Stimulated activated CD4-positive, alpha-beta T cell treated with anti-CD3 and anti-CD28 coated beads, Interleukin-4, amount 100 ng/mL, for 48 hours (primary cell): ENCODE measurements at places on chromosomes 2 and 18.

DNA sequence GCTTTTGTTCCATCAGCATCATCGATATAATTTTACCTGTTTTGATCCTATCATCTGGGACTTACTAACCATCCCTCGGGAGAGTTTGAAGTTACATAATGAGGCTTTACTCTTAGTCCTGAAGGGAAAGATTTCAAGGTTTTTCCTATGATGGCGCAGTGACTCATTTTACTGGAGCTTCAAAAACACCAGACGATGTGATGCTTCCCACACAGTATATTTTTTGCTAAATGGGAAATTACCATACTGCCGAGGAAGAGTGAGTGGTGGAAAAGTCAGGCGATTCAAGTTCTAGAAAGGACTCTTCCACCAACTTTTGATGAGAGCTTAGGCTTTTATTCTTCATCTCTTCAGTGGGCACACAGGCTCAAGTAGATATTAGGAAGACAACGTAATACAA, 44.6 kb upstream of the GCG start:
- no peak for DNase-seq

DNA sequence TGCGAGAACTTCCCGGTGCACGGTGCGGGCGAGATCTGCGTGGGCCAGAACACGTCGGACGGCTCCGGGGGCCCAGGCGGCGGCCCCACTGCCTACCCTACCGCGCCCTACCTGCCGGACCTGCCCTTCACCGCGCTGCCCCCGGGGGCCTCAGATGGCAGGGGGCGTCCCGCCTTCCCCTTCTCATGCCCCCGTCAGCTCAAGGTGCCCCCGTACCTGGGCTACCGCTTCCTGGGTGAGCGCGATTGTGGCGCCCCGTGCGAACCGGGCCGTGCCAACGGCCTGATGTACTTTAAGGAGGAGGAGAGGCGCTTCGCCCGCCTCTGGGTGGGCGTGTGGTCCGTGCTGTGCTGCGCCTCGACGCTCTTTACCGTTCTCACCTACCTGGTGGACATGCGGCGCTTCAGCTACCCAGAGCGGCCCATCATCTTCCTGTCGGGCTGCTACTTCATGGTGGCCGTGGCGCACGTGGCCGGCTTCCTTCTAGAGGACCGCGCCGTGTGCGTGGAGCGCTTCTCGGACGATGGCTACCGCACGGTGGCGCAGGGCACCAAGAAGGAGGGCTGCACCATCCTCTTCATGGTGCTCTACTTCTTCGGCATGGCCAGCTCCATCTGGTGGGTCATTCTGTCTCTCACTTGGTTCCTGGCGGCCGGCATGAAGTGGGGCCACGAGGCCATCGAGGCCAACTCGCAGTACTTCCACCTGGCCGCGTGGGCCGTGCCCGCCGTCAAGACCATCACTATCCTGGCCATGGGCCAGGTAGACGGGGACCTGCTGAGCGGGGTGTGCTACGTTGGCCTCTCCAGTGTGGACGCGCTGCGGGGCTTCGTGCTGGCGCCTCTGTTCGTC, 1.7 kb downstream of the FZD7 start:
- DNase-seq: peak; percentile 21

DNA sequence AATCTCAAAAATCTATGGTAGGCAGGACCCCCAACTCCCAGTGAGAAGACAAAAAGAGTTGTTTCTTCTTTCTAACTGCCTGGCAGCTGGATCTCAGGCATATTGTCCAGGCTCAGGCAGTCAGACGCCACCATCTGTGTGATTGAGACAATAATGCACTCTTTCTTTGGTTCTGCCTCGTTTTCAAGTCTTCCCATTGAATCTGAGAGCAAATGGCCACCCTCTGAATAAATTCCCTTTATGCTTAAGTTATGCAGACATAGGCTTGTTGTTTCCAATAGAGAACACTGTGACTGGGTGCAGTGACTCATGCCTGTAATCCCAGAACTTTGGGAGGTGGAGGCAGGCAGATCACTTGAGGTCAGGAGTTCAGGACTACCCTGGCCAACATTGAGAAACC, 15.3 kb upstream of the CD207 start:
- no peak for DNase-seq

GRCh38 chr2:141498561-141498960, 632.3 kb downstream of the LRP1B start:
- DNase-seq: no peak

DNA sequence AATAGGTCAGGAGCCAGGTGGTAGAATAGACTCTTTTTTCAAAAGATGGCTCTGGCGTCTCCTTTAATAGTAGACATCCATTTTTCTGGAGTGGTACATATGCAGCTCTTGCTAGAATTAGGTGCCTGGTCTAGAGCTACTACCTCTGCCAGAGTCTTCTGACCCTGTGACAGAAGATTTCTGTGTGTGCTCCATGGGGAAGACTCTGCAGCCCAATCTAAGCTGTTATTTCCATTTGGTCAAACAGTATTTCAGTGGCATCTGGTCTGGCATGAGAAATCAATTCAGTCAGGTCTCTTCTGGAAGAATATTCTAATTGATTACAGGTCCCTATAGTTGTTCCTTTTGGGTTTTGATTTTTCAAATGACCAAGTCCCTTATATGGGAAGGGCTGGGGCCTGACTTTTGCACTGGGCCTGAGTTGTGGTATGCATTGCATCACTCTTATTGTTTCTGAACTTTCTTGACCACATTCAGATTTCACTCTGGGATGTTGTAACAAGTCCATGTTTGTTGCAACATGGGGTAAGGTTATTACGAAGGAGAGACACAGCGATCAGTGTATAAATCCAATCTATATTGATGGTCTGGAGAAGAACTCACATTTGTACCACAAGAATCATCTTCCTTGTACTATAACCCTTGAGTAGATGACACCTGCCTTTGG, 12.1 kb downstream of the MXD1 start:
- no peak for DNase-seq

DNA sequence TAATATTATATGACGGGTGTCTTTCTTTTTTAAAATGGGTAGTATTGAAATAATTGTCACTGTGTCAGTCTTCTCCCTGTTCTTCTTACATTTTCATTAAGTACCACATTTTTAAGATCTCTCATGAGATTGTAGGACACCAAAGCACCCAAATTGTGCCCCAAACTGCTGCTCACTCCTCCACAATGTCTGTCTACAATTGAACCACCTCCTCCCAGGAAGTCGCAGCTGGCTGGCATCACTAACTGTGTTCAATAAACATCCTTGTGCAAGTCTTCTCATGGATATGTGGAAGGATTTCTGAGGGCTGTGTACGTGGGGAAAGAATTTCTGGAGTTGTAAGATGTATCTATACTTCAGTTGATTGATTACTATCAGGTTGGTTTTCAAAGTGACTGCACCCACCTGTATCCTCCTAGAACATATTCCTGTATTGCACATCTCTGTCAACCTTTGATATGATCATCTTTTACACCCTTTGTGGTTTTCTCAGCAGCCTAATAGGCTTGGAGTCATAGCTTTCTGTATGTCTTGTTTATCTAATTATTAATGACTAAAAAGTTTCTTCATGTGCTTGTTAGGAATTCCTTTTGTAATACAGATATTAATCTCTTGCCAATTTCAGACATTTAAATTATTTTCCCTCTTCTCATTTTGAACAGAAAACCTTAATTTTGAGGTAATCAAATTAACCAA, 774.9 kb downstream of the RNF144A start:
- DNase-seq: no peak

DNA sequence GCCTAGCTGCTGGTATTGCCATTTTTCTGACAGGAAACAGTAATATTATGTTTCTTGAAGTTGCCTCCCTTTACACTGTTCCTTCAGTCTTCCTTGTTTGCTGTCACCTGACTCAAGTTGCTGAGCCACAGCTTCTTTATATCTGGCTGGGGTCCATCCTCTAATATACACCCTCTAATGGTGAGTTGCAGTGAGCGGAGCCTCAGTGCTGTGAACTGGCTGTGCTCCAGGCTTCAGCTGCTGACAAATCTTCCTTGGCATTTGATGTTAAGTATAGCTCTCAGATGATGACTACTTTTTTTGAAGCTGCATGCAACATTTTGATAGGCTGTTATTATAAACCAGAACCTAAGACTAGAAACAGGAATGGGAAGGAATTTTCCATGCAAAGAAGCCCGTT, 366.7 kb downstream of the NUP35 start:
- DNase-seq: no peak

DNA sequence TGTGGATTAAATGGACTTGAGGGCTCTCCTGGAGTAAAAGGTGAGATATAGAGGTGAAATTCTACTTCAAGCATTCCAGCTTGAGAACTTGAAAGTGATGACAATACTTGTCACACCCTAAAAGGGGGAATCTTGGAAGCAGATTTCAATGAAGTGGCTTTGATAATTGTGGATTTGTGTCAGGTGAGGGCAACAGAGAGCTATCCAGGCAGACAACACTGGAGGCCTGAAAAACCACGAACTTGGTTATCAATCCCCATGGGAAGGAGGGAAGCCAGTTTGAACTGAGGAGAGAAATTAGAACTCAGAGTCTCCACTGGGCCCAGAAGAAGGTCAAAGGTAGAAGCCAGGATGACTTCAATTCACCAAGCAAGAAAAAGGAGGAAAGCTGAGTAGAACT, 263.9 kb downstream of the FIGN start:
- no peak for DNase-seq

GRCh38 chr2:237101118-237101979, 15.7 kb downstream of the COPS8 start:
- no peak for DNase-seq

DNA sequence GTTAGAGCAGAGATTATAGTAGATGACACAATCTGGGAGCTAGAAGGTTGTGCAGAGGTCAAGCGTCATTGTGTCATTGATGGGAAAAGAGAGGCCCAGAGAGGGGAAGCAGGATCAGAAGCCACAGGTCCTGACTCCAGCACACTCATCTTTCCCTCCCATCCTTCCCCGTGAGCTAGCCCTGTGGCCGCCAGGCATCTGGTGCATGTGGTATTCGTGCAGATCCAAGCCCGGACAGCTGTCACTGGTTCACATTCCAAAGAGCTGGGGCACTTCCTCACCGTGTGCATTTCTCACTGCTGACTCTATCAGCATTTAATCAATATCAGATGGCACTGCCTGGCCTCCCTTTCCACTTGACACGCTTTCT, 94.1 kb upstream of the THOC1 start:
- DNase-seq: no peak

DNA sequence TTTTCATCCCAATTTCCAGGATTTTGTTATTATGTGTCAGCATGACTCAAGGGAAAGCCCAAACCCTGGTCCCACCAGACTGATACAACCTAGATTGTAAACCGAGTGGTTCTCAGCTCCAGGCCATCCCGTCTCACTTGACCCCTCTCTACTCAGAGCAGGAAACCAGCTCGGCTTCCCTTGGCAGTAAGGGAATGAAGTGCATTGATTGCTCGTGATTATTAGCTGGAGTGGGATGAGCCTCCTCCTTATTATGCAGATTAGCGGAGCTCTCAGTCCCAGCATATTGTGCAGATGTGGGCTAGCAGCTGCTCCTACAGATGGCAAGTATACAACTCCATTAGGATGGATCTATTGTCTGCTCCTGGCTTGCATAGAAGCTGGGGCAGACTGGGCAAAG, 167.6 kb downstream of the LNPK start:
- DNase-seq: no peak

DNA sequence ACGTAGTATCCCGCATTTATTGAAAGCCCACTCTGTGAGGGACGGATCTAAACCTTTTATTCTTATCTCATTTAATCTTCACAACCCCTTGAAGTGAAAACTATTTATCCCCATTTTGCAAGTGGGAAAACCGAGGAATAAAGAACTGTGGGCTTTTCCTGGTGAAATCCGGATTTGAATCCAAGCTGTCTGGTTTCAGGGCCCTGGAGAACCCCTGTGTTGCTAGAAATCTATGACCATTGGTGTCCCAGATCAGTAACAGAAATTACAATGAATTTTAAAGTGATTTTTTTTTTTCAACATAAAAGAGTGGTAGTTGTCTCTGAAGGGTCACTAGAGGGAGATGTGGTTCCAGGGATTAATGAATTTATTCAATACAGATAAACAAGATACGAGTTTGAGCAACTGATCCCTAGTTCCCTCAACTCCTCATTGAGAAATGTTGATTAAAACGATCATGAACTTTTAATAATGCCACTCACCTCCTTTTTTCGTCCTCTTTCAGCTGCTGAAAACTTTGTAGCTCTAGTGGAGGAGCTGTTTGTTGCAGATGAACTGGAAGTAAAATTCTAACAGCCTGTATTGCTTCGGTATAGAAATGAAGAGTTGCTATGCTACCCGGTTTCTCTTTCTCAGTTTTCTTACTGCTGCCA, 940 bp downstream of the XRCC5 start:
- DNase-seq: no peak

- DNase-seq: no peak
These were observed 86.2 kb downstream of the METTL8 start for GRCh38 chr2:171347591-171348032.

DNA sequence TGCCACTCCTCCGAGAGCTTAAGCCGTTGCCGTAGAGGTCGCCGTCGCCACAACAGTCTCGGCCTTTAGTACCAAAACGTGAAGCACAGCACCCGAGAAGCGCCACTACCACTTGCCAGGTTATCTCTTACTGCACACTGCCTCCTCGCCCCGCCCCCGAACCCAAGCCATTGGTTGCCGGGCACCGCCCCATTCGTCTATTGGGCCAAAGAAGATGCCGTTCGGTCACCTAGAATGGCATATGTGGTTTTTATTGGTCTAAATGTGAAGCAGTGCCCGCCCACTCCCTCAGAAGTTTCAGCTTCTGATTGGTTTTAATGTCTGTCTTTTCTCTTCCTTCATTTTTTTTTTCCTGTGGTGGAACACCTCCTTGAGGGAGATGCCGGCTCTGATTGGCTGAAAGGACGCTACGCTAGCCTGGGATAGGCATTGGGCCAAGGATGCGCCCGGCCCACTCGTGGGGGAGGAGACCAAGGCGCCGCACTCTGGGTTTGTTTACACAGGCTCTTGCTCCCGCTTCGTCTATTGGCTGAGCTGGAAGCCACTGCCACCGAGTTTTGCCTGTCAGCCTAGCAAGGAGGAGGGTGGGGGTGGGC, at the start of gene PAIP2B:
PAIP2B (minus strand) TSS at position 139 of the 596 bp plus-strand sequence. CDS start 24,514 bp downstream, outside the sequence.
- DNase-seq: peak; percentile 97
